ENCODE measurements at places on chromosomes 1 and 21. TPM values are rescaled to one million over a fixed set of nuclear protein-coding genes. Genes with fewer than 3 reads are reported as not detected.

- no peaks in the 10 kb centered on the region for H3K27me3 ChIP-seq
- H3K36me3 ChIP-seq: no peaks in the 10 kb centered on the region
- H3K27ac ChIP-seq: no peak overlapping the region
- H3K4me1 ChIP-seq: peaks cover 3% of the 10 kb centered on the region
- no peak for DNase-seq
- H3K4me3 ChIP-seq: no peak overlapping the region
These were observed 162.3 kb downstream of the PSMG1 start for GRCh38 chr21:39020751-39021477.

DNA sequence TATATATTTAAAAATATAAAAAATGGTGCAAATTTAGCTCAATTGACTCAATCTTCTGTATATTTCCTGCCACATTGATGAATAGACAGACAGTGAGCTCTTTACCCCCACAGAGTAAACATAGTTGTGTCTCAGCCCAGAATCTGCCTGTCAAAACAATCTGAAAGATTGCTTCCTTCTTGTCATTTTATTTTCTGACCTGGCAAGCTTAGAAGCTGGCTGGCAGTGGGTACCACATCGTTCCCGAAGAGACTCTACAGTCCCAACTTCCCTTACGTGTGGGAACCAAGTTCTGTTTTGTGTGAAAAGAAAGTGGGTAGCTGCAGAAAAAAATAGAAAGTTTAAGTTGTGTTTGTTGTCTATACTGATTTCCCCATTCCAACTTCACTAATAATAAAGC, 629.3 kb upstream of the NEGR1 start:
- no peaks in the 10 kb centered on the region for H3K4me1 ChIP-seq
- no peak overlapping the region for H3K27ac ChIP-seq
- H3K27me3 ChIP-seq: no peaks in the 10 kb centered on the region
- no peak for DNase-seq

DNA sequence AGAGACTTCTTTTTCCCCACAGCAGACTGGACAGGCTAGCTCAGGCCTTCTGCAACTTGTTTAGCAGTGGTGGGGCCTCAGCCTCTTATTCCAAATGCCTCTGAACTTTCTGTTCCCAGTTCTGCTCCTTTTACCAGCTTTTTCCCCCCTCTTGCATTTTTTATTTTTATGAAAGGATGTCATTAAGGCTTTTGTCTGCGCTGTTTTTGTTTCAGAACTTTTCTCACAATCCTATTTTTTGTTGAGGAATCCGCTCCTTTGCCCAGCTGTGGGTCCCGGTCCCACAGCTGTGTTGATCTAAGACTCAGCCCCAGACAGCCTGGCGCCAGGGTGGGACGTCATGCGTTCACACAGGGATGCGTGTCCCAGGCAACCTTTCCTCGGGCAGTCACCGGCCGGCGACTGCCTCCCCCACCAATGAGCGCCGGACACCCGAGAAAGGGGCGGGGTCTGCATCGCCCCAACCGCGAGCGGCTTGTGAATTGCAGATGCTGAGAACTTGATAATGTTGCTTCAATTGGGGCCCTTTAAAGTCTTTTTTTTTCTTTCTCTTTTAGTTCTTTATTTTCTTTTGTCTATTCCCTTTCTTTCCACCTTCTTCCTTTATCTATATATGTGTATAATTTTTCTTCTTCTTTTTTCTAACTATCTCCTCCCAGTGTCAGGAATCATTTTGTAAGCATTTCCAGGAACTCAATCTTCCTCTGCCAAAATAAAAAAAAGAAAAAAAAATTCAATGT, 3.0 kb upstream of the ID3 start:
- H3K27ac ChIP-seq: no peak overlapping the region
- H3K4me1 ChIP-seq: peaks cover 36% of the 10 kb centered on the region
- peaks cover 9% of the 10 kb centered on the region for H3K36me3 ChIP-seq
- H3K27me3 ChIP-seq: peaks cover 50% of the 10 kb centered on the region
- peak; percentile 76 for DNase-seq

DNA sequence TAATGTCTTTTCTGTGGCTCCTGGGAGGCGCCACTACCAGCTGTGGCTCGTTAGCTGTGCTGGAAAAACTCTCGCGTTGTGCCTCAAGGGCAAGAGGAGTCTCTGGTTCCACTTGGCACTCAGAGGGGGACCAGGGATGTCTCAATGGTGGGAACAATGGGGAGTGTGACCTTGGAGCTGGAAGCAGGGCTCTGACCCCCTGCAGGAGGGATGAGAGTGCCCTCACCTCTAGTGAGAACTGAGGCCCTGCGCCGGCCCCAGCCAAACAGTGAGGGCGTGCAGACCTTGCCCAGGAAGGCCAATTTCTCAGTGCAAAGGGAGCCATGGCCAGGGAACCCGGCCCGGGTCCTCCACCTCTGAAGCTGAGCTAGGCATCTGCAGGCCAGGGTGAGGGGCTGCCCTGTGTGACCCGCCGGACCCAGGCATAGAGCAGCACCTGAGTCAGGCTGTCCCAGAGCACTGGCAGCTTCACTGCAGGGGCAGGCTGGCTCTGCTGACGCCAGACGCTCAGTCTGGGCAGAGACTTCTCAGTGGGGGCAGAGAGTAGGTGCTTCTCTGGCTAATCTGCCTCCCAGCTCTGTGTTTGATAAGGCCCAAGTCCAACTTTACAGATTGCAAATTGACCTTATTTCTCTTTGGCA, 1.8 kb downstream of the RD3 start:
- DNase-seq: no peak
- H3K27ac ChIP-seq: no peak overlapping the region
- H3K4me3 ChIP-seq: no peak overlapping the region
- peaks cover 7% of the 10 kb centered on the region for H3K4me1 ChIP-seq

GRCh38 chr1:215523128-215523861, 43.8 kb upstream of the KCTD3 start:
- no peak overlapping the region for H3K27ac ChIP-seq
- no peaks in the 10 kb centered on the region for H3K27me3 ChIP-seq
- H3K4me1 ChIP-seq: no peaks in the 10 kb centered on the region

- H3K4me3 ChIP-seq: no peak overlapping the region
- no peaks in the 10 kb centered on the region for H3K4me1 ChIP-seq
- H3K27ac ChIP-seq: no peak overlapping the region
- H3K27me3 ChIP-seq: peaks cover 9% of the 10 kb centered on the region
- no peak for DNase-seq
These were observed 117.1 kb downstream of the ESRRG start for GRCh38 chr1:216606047-216606637.

DNA sequence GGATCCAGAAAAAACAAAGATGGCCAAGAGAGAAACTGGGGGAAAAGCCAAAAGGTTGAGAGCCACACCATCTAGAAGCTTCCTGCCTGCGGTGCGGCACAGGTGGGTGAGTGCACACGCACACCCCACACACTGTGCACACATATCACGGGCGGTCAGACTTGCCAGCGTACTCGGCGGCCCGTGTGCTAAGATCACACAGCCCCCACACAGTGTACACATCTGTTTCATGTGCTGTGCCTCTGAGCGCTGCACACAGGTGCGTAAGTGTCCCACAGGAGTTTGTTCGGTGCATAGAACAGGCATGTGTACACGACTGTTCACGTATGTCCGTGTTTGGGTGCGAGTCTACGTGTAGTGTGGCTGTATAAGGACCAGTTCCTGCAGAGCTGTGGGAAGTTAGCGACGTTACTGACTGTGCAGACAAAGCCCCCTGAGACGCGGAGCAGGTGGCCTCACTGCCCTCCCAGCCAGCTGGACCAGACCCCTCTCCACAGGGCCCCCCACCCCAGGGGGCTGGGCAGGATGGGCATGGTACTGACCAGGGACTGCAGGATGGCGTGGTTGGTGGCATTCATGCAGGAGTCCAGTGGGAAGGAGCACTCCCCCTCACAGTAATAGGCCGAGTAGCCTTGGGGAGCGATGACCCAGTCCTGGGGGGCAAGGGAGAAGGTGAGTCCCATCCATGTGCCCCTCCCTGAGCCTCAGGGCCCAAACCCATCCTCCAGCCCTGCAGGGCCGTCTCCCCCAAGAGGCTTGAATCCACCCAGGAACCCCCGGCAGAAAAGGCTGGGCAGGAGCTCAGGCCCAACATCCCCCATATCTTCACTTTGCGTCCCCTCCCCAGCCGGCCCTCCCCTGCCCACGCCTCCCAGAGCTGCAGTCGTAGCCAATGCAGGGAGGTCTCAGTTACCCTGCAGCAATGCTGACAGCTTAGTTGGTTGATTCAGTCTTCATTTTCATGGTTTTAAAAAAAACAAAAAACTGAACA, 8.3 kb downstream of the OXCT2 start:
- H3K4me3 ChIP-seq: no peak overlapping the region
- H3K27ac ChIP-seq: no peak overlapping the region
- DNase-seq: no peak

DNA sequence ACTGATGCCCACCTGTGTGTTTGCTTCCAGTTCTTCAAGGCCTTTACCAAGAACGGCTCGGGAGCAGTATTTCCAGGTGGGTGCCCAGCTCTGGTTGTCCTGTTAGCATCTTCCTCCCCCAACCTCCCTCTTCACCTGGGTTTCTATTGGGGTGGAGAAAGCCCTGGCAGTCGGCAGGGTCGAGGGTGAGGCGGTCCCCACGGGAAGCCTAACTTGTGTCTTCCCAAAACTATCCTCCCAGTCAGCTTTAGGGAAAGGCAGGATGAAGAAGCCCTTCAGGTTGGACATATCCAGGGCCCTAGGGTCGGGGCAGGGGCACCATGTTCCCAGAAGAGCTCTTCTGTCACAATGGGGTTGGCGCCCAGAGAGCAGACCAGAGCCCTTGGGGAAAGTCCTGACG, 20.6 kb downstream of the QSOX1 start:
- no peak for DNase-seq
- H3K36me3 ChIP-seq: peaks cover 3% of the 10 kb centered on the region
- H3K4me3 ChIP-seq: no peak overlapping the region
- no peaks in the 10 kb centered on the region for H3K27me3 ChIP-seq
- no peaks in the 10 kb centered on the region for H3K4me1 ChIP-seq

GRCh38 chr1:178023181-178023618, 53.3 kb upstream of the SEC16B start:
- no peak overlapping the region for H3K27ac ChIP-seq
- no peaks in the 10 kb centered on the region for H3K36me3 ChIP-seq
- H3K4me1 ChIP-seq: no peaks in the 10 kb centered on the region
- no peak for DNase-seq
- H3K27me3 ChIP-seq: no peaks in the 10 kb centered on the region
- H3K4me3 ChIP-seq: no peak overlapping the region

DNA sequence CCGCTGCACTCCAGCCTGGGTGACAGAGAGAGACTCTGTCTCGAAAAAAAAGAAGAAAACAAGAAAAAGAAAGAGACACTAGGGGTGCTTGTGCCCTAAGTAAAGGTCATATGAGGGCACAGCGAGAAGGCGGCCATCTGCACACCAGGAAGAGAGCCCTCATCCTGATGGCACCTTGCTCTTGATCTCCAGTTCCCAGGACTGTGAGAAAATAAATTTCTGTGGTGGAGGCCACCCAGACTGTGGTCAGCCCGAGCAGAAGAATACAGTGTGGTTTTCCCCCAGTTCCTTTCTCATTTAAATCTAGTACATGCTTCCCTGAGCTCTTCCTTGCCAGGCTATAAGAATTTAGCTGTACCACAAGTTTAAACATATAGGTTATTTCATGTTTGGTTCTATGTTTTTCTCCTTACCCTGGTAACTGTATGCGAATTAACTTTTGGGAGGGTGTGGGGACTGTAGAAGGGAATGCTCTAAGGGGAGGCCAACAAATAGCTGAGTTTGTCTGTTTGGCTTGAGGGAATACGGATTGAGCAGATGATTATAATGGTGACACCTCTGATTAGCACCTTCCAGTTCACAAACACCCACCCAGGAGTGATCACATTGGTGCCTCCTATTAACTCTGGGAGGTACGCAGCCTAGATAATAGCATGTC, 119.6 kb upstream of the ERRFI1 start:
- no peaks in the 10 kb centered on the region for H3K36me3 ChIP-seq
- no peak overlapping the region for H3K27ac ChIP-seq
- no peak overlapping the region for H3K4me3 ChIP-seq
- peaks cover 23% of the 10 kb centered on the region for H3K4me1 ChIP-seq
- DNase-seq: no peak

DNA sequence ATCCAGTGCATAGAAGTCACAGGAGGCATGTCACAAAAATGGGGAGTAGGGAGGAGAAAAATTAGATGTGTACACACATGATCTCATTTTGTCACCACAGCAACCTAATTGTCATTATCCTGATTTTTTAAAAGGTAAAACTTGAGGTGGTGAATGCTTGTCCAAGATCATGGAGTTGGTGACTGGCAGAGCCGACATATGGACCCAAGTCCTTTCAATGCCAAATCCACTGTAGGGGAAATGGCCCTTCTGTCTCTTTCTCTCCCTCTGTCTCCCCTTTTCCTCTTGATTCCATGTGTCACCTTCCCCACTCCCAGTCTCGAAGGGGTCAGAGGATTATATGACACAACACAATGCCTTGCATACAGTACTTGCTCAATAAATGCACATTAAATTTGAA, 65.7 kb upstream of the JUN start:
- no peak overlapping the region for H3K4me3 ChIP-seq
- no peak for DNase-seq
- peaks cover 9% of the 10 kb centered on the region for H3K4me1 ChIP-seq
- H3K27me3 ChIP-seq: no peaks in the 10 kb centered on the region
- no peak overlapping the region for H3K27ac ChIP-seq
- H3K36me3 ChIP-seq: no peaks in the 10 kb centered on the region

GRCh38 chr1:210415846-210416448, 87.2 kb downstream of the HHAT start:
- H3K4me1 ChIP-seq: no peaks in the 10 kb centered on the region
- H3K36me3 ChIP-seq: no peaks in the 10 kb centered on the region
- no peak for DNase-seq

GRCh38 chr1:83693427-83694126, 305.4 kb downstream of the TTLL7 start:
- peaks cover 7% of the 10 kb centered on the region for H3K27me3 ChIP-seq
- peaks cover 20% of the 10 kb centered on the region for H3K4me1 ChIP-seq
- no peaks in the 10 kb centered on the region for H3K36me3 ChIP-seq

Gene WNT9A
- not detected for total RNA-seq

Gene GSTM3
- 12.4 TPM for total RNA-seq

Gene SPRR2F
- not detected for total RNA-seq

Gene FAM163A
- total RNA-seq: not detected

Gene TRPM2
- 9.8 TPM for total RNA-seq

Gene ZMYND12
- total RNA-seq: 0.12 TPM

Gene OR6K3
- not detected for total RNA-seq

Gene LYSMD1
- 5.2 TPM for total RNA-seq

Gene SPRR3
- total RNA-seq: not detected

Gene PWP2
- 16.5 TPM for total RNA-seq

Gene BTBD8
- total RNA-seq: 1.0 TPM

Data from activated CD4-positive, alpha-beta T cell treated with anti-CD3 and anti-CD28 coated beads, Interleukin-2, amount 10 ng/mL, durations not matched to agents 24 days and 14 days (primary cell).